ENCODE measurements at places on chromosomes 4 and X.
A peak's percentile ranks its signal among the peaks of the same experiment; 100 is the strongest.

DNA sequence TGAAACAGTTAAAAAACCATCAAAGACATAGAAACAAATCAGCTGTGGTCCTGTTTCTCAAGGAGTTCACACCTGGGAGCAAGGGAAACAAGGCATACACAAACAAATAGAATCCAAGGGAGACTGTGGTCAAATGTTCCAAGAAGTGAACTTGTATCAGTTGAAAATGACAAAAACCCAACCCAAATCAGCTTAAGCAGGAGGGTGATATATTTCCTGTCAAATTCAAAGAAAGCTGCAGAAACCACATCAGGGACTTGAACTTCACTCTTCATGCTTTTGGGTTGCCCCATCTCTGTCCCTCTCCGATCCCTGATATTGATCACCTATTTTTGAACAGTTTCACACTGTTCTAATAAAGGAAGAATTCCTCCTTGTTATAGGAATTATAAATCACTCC, 148.6 kb upstream of the FMR1 start:
- H3K27me3 ChIP-seq, result peaks cover 4% of the 10 kb centered on the region
- no peaks in the 10 kb centered on the region for H3K4me1 ChIP-seq
- no peak overlapping the region for H3K4me3 ChIP-seq
- no peak overlapping the region for H3K27ac ChIP-seq
- no peak for DNase-seq
- H3K36me3 ChIP-seq, result no peaks in the 10 kb centered on the region

- peak overlapping the region; percentile 98 for H3K4me3 ChIP-seq
- H3K36me3 ChIP-seq, result peaks cover 6% of the 10 kb centered on the region
- peaks cover 37% of the 10 kb centered on the region for H3K4me1 ChIP-seq
- peak overlapping the region; percentile 89 for H3K27ac ChIP-seq
- peak; percentile 59 for DNase-seq
Measured at GRCh38 chr4:89837385-89837992, 528 bp upstream of the SNCA start.

- H3K4me3 ChIP-seq, result peak overlapping the region; percentile 89
- no peaks in the 10 kb centered on the region for H3K27me3 ChIP-seq
- H3K36me3 ChIP-seq, result no peaks in the 10 kb centered on the region
- DNase-seq, result peak; percentile 16
- no peak overlapping the region for H3K27ac ChIP-seq
Measured at GRCh38 chrX:153469811-153470410, 465 bp downstream of the HAUS7 start.

DNA sequence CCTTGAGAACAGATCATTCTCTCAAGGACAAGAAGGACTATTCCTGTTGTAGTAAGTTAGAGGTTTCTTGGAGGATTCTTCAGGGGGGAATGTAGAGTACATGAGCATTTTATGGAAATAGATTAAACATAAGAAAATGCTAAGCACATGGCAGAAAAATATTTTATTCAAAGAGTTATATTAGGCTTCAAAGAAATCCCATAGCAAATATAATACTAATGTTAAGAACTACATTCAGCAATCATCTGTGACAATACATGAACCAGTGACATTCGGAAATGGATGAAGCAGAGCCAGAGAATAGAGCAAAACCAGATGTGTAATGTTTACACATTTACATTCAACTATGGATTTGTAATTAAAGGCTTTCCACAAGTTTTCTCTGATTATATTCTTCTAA, 288.6 kb downstream of the NAF1 start:
- no peaks in the 10 kb centered on the region for H3K27me3 ChIP-seq
- H3K4me3 ChIP-seq, result no peak overlapping the region
- DNase-seq, result no peak

DNA sequence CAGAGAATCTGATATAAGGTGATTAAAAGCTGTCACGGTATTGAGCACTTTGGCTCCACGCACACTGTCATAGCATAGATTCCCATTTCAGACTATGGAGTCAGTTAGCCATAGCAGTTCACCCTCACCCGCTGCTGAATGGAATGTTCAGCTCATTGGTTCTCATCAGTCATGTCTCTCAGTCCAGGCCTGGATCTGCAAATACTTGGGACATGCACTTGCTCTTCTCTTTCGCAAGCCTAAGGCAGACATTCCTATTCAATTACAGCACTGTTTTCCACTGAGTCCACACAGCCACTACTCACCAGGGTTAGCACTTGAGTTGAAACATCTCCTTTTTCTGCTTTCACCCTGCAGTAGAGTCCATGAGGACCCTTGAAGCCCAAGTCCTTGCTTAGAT, 30.6 kb upstream of the SCML1 start:
- no peak overlapping the region for H3K4me3 ChIP-seq
- H3K4me1 ChIP-seq, result peaks cover 6% of the 10 kb centered on the region
- H3K27ac ChIP-seq, result no peak overlapping the region
- no peaks in the 10 kb centered on the region for H3K27me3 ChIP-seq
- no peak for DNase-seq
- peaks cover 3% of the 10 kb centered on the region for H3K36me3 ChIP-seq

GRCh38 chrX:45758319-45758718, 557.6 kb upstream of the DIPK2B start:
- H3K4me3 ChIP-seq, result no peak overlapping the region
- DNase-seq, result no peak
- H3K27me3 ChIP-seq, result no peaks in the 10 kb centered on the region

GRCh38 chr4:98663226-98664006, 5.0 kb upstream of the TSPAN5 start:
- H3K27ac ChIP-seq, result no peak overlapping the region
- peaks cover 2% of the 10 kb centered on the region for H3K36me3 ChIP-seq
- no peak for DNase-seq
- peaks cover 36% of the 10 kb centered on the region for H3K27me3 ChIP-seq

GRCh38 chrX:4397471-4397870, 684.0 kb upstream of the PRKX start:
- no peak for DNase-seq
- no peaks in the 10 kb centered on the region for H3K27me3 ChIP-seq
- H3K4me1 ChIP-seq, result no peaks in the 10 kb centered on the region
- no peaks in the 10 kb centered on the region for H3K36me3 ChIP-seq
- H3K27ac ChIP-seq, result no peak overlapping the region

- no peaks in the 10 kb centered on the region for H3K27me3 ChIP-seq
- no peaks in the 10 kb centered on the region for H3K4me1 ChIP-seq
- H3K4me3 ChIP-seq, result no peak overlapping the region
- H3K27ac ChIP-seq, result no peak overlapping the region
- no peak for DNase-seq
Measured at GRCh38 chrX:119706616-119707015, 13.6 kb upstream of the SEPTIN6 start.

DNA sequence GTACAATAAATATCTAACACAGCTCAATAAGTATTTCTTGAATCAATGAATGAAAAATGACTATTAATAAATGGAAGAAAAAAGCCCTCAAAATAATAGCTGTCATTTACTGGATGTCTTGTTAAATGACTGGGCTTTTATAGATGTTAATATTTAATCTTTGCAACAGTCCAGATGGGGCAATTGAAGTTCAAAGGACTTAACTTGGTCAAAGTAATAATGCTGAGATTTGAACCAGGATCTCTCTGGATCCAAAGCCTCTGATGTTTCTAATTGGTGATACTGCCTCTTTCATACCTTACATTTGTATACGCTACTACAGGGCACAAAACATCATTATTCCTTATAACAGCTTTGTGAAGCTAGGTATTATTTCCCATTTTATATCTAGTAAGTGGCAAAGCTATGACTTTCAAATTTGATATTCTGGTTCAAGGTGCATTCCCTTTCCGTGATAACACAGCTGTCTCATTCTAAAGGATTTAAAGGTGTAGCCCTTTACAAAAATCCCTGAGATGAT, 72.6 kb downstream of the DCK start:
- H3K4me3 ChIP-seq, result no peak overlapping the region
- no peaks in the 10 kb centered on the region for H3K36me3 ChIP-seq
- H3K27me3 ChIP-seq, result no peaks in the 10 kb centered on the region
- no peaks in the 10 kb centered on the region for H3K4me1 ChIP-seq

DNA sequence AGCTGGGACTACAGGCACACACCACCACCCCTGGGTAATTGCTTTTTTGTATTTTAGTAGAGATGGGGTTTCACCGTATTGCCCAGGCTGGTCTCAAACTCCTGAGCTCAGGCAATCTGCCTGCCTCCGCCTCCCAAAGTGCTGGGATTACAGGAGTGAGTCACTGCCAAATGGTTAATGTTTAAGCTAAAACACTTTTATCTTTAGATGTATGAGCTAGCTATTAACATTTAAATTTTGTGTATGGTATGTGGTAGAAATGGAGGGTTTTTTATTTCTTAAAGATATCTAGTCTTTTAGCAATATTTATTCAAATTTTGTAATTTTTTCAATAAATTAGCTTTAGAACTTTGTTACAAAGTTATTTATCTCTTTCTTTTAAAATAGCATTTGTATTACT, 1659.8 kb upstream of the ADGRL3 start:
- no peaks in the 10 kb centered on the region for H3K27me3 ChIP-seq
- no peak overlapping the region for H3K27ac ChIP-seq
- no peaks in the 10 kb centered on the region for H3K4me1 ChIP-seq
- no peak overlapping the region for H3K4me3 ChIP-seq
- no peak for DNase-seq

DNA sequence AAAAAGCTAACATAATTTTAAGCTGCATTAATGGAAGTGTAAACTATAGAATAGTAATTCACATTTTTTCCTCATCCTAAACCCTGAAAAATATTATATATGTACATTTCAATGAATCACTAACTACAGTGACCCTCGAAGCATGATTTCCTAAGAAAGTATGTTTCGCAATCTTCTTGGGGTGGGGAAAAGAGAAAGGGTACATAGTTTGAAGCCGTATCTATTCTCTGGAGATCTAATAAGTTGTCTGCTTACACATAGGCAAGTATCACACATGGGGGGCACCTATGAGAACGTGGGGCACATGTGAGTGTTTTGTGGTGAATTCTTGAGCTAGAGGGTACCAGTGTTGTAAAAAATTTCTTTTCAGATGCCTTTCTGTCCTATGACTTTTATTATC, 71.2 kb downstream of the JADE1 start:
- no peak overlapping the region for H3K27ac ChIP-seq
- no peaks in the 10 kb centered on the region for H3K27me3 ChIP-seq
- no peak for DNase-seq
- no peak overlapping the region for H3K4me3 ChIP-seq
- H3K36me3 ChIP-seq, result peaks cover 4% of the 10 kb centered on the region

DNA sequence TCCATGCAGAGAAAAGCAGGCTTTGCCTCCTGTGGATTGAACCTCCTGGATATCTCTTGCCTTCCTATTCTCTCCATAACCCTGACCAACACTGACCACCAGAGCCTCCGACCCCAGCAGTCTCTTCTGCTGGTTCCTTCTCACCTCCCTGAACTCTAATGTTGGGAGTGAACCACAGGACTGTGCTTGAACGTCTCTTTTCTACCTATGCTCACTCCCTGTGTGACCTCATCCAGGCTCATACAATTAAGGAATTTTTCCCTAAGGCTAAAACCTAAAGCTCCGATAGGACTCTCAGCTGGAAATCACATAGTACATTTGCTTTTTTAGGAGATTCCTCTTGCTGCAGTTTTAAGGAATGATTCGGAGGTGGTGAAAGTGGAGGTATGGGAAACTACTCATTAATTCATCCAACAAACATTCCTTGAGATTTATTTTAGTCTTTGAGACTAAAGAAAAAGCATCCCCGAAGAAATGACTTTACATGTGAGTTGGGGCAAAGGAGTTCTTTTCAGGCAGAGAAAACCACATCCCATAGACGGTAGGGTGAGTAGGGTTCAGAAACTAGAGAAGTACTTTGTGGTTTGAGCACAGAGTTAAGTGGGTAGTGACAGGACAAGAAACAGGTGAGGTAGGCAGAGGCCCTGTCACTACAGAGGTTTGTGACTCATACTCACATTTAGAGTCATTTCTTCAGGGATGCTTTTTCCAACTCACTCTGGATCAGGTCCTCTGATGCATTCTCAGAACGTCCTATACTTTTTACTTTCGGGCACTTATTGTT, 30.8 kb downstream of the NDNF start:
- DNase-seq, result no peak
- H3K36me3 ChIP-seq, result peaks cover 2% of the 10 kb centered on the region
- H3K27me3 ChIP-seq, result no peaks in the 10 kb centered on the region
- no peak overlapping the region for H3K4me3 ChIP-seq
- H3K27ac ChIP-seq, result no peak overlapping the region

GRCh38 chr4:185764876-185765275, 47.1 kb downstream of the SORBS2 start:
- no peak overlapping the region for H3K4me3 ChIP-seq
- DNase-seq, result no peak
- H3K36me3 ChIP-seq, result peaks cover 5% of the 10 kb centered on the region
- H3K27me3 ChIP-seq, result no peaks in the 10 kb centered on the region
- no peak overlapping the region for H3K27ac ChIP-seq

DNA sequence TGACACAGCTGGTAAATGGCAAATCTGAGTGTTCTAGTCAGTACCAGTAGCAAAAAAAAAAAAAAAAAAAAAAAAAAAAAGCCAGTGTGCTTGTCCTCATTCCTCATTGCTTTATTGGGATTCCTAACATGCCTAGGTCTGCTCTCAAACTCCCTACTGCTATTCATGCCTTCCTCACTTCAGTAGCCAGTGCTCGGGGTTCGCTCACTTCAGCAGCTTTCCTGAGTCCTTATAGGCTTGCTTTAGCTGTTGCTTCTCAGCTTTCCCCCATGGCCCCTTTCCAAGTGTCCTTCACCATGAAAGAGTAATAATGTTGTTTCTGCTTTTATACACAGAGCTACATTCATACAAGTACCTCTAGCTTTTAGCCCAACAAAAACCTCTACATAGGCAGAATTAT, 30.8 kb downstream of the SLITRK2 start:
- H3K27me3 ChIP-seq, result no peaks in the 10 kb centered on the region
- H3K4me3 ChIP-seq, result no peak overlapping the region
- H3K36me3 ChIP-seq, result peaks cover 2% of the 10 kb centered on the region

DNA sequence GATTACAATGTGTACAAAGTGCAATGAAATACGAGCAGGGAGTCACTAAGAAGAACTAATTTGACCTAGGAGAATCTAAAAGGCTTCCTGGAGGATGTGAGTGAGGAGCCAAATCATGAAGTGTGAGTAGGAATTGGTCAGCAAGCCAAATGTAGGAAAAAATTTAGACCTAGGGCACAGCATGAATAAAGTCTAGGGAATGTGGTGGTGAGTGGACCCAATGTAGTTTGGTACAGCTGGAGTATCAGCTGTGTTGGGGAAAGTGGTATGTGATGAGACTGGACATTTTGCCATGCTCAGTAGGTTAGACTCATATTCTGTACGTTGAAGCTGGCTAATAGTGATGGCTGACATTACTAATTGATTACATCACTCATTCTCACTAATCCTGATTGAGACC, 191.0 kb downstream of the AFF2 start:
- peaks cover 4% of the 10 kb centered on the region for H3K36me3 ChIP-seq
- H3K4me3 ChIP-seq, result no peak overlapping the region
- H3K27me3 ChIP-seq, result no peaks in the 10 kb centered on the region
- H3K27ac ChIP-seq, result no peak overlapping the region

DNA sequence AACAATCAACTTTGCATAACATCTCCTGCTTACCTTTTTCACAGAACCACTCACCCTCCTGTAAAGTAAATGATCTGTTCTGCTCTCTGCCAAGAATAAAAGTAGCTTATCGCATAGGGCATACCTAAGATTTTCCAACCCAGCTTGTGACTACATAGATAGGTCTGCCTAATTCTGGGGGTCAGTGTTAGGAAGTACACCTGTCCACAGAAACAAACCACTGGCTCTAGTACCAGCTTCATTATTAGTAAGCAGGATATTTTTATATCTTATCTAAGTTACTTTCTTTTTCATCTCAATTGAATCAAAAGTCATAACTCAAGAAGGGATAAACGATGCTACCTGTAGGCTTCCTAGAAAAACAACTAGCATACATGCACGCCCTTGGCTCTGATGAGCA, 23.8 kb downstream of the CXCL1 start:
- H3K4me3 ChIP-seq, result no peak overlapping the region
- H3K27ac ChIP-seq, result no peak overlapping the region
- no peaks in the 10 kb centered on the region for H3K27me3 ChIP-seq
- H3K4me1 ChIP-seq, result no peaks in the 10 kb centered on the region
- no peaks in the 10 kb centered on the region for H3K36me3 ChIP-seq

- no peaks in the 10 kb centered on the region for H3K36me3 ChIP-seq
- H3K27ac ChIP-seq, result no peak overlapping the region
- H3K4me3 ChIP-seq, result no peak overlapping the region
Measured at GRCh38 chr4:52945326-52945898, 83.3 kb downstream of the RASL11B start.
